ENCODE measurements at places on chromosomes 4 and X. TPM values are rescaled to one million over a fixed set of nuclear protein-coding genes. Genes with fewer than 3 reads are reported as not detected.

Gene RHOXF1
- total RNA-seq, result not detected

Gene STPG2
- total RNA-seq, result 0.13 TPM

Gene UGT2B10
- total RNA-seq, result not detected

Gene XAGE1B
- not detected for total RNA-seq

Gene EGF
- not detected for total RNA-seq

Gene NLRP2B
- not detected for total RNA-seq

Gene SSX2B
- not detected for total RNA-seq
